ENCODE measurements at places on chromosomes 13 and 19. TPM values are rescaled to one million over a fixed set of nuclear protein-coding genes. Genes with fewer than 3 reads are reported as not detected.

GRCh38 chr13:91245288-91245687 lies 102.2 kb upstream of the MIR17HG start:
- no peaks in the 10 kb centered on the region for H3K36me3 ChIP-seq
- no peak overlapping the region for H3K4me3 ChIP-seq
- H3K27ac ChIP-seq: no peak overlapping the region
- no peaks in the 10 kb centered on the region for H3K4me1 ChIP-seq

- peak overlapping the region; percentile 85 for H3K27ac ChIP-seq
- H3K27me3 ChIP-seq: no peaks in the 10 kb centered on the region
- peak overlapping the region; percentile 59 for H3K4me3 ChIP-seq
Measured at GRCh38 chr13:31201341-31202031, 1.7 kb downstream of the B3GLCT start.

GRCh38 chr13:52405767-52406494 lies at the start of gene THSD1:
THSD1 (minus strand) TSS chr13:52406172; CDS start chr13:52402600, 3,572 bp downstream.
- peak within 1 kb of the TSS; percentile 58 for H3K4me3 ChIP-seq
- peaks cover 4% of the 10 kb centered on the region for H3K36me3 ChIP-seq
- peaks cover 2% of the 10 kb centered on the region for H3K27me3 ChIP-seq
- peak within 1 kb of the TSS; percentile 76 for H3K27ac ChIP-seq

Gene CLC
- 1.2 TPM for total RNA-seq

DNA sequence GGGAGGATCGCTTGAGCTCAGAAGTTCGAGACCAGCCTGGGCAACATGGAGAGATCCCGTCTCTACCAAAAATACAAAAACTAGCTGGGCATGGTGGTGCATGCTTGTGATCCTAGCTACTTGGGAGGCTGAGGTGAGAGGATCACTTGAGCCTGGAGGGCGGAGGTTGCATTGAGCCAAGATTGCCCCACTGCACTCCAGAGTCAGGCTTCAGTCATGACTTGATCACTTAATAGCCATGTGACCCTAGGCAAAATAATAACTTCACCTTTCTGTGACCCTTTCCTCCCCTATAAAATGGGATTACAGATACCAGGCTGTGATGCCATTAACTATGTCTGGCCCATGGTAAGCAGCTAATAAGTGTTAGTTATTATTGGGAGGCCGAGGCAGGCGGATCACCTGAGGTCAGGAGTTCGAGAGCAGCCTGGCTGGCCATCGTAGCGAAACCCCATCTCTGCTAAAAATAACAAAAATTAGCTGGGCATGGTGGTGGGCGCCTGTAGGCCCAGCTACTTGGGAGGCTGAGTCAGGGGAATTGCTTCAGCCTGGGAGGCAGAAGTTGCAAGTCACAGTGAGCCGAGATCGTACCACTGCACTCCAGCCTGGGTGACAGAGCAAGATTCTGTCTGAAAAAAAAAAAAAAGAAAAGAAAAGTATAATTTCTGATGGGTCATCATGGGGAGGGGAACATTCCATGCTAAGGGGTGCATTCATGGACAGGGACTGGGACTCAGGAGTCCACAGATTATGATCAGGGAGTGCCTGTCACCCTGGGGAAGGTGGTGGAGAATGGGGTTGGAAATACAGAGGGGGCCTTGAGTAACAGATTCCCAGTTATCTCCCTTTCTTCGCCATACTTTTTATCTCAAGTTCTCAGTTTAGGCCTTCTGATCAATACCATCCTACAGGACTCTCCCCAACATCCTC lies 15.5 kb downstream of the TPM4 start:
- no peaks in the 10 kb centered on the region for H3K27me3 ChIP-seq
- H3K4me3 ChIP-seq: no peak overlapping the region
- no peak for DNase-seq
- peaks cover 92% of the 10 kb centered on the region for H3K36me3 ChIP-seq
- no peak overlapping the region for H3K27ac ChIP-seq
- peaks cover 15% of the 10 kb centered on the region for H3K4me1 ChIP-seq

GRCh38 chr19:11286312-11286974 lies 9.5 kb upstream of the TSPAN16 start:
- no peaks in the 10 kb centered on the region for H3K36me3 ChIP-seq
- no peaks in the 10 kb centered on the region for H3K27me3 ChIP-seq
- DNase-seq: peak; percentile 69

- peak overlapping the region; percentile 69 for H3K4me3 ChIP-seq
- H3K27me3 ChIP-seq: peaks cover 66% of the 10 kb centered on the region
- peak overlapping the region; percentile 77 for H3K27ac ChIP-seq
- peaks cover 42% of the 10 kb centered on the region for H3K4me1 ChIP-seq
- peak; percentile 70 for DNase-seq
Measured at GRCh38 chr13:21673789-21674489, 3.1 kb downstream of the FGF9 start.

DNA sequence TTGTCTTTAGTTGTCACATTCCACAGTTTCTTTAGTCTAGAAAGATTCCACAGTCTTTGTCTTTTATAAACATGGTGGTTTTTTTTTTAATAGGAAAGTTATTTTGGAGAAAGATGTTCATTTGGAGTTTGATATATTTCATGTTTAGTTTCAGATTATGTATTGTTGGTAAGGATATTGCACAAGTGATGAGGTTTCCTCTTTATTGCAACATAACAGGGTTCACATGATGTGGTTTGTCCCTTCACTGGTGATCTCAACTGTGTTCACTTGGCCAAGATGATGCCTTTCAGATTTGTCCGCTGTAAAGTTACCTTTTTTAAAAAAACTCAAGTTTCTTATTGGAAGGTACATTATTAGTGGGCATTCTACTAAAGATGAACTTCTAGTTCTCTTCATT lies 3.2 kb downstream of the ZNF230 start:
- peaks cover 9% of the 10 kb centered on the region for H3K4me1 ChIP-seq
- H3K36me3 ChIP-seq: peaks cover 38% of the 10 kb centered on the region
- no peak overlapping the region for H3K4me3 ChIP-seq
- peaks cover 2% of the 10 kb centered on the region for H3K27me3 ChIP-seq
- H3K27ac ChIP-seq: no peak overlapping the region

Gene KANK3
- 12.4 TPM for total RNA-seq

Gene SNRNP70
- 157 TPM for total RNA-seq

Gene ZNF729
- total RNA-seq: 0.04 TPM

DNA sequence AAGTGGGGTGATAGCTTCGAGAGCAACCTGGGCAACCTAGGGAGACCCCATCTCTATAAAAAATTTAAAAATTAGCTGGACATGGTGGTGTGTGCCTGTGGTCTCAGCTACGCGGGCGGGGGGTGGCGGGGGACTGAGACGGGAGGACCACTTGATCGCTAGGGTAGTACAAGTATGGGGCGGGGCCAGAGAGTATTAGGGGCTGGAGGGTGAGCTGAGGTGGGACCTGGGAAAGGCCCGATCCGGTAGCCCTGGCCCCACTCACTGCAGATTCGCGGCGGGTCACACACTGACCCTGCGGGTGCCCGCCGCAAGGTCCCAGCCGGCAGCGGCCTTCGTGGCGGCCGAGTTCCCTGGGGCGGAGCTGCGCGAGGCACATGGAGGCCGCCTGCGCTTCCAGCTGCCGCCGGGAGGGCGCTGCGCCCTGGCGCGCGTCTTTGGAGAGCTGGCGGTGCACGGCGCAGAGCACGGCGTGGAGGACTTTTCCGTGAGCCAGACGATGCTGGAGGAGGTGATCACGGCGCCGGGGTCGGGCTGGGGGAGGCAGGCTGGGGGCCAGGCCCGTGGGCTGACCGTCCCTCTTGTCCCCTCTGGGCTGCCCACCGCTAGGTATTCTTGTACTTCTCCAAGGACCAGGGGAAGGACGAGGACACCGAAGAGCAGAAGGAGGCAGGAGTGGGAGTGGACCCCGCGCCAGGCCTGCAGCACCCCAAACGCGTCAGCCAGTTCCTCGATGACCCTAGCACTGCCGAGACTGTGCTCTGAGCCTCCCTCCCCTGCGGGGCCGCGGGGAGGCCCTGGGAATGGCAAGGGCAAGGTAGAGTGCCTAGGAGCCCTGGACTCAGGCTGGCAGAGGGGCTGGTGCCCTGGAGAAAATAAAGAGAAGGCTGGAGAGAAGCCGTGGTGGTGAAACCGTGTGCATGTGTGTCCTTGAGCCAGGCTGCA lies 2.0 kb upstream of the ARHGAP45 start:
- no peaks in the 10 kb centered on the region for H3K36me3 ChIP-seq
- no peak overlapping the region for H3K4me3 ChIP-seq
- H3K27ac ChIP-seq: no peak overlapping the region
- H3K27me3 ChIP-seq: peaks cover 65% of the 10 kb centered on the region
- peak; percentile 72 for DNase-seq

Gene ZNF429
- 12.9 TPM for total RNA-seq

Gene ELSPBP1
- not detected for total RNA-seq

Gene ZNF470
- total RNA-seq: 5.5 TPM

Gene ZSCAN4
- not detected for total RNA-seq

DNA sequence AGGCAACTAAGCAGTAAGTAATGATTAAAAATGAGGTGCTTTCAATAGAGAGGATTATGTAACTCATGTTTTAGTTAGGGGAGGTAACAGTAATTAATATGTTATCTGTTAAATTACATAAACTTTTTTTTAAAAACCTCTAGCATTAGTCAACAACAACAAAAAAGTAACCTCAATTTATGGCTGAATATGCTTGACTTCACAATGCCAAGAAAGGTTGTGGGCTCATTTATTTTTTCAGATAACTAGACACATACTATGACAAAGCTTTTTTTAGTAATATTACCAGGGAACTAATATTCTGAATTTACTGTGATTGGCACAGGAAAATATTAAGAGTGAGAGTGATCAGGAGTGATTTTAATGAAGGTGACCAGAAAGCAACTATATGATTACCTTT lies 54.9 kb downstream of the KCNRG start:
- peaks cover 4% of the 10 kb centered on the region for H3K36me3 ChIP-seq
- no peaks in the 10 kb centered on the region for H3K27me3 ChIP-seq
- no peak for DNase-seq
- H3K4me3 ChIP-seq: no peak overlapping the region
- no peak overlapping the region for H3K27ac ChIP-seq

Gene ZNF761
- 9.9 TPM for total RNA-seq

DNA sequence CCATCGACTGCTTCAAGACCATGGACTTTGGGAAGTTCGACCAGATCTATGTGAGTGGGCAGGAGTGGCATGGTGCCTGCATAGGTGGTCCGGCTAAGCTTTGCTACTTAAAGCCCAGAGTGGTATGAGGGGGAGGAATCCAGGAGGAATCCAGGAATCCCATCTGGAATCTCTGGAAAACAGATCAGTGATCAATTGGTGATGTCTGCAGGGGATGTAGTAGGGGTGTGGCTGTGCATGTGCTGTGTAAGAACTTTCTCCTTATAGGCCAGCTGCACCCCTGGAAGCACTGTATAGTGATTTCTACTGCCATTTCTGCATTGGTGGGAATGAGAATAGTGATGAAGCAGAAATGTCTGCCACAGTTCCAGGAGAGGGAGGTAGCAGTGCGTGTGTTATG lies 23.6 kb downstream of the PNPLA6 start:
- no peak overlapping the region for H3K27ac ChIP-seq
- H3K4me1 ChIP-seq: no peaks in the 10 kb centered on the region
- DNase-seq: no peak

GRCh38 chr19:54254195-54254906 lies 2.7 kb downstream of the LILRB5 start:
- no peaks in the 10 kb centered on the region for H3K36me3 ChIP-seq
- no peaks in the 10 kb centered on the region for H3K4me1 ChIP-seq
- DNase-seq: no peak
- H3K4me3 ChIP-seq: no peak overlapping the region

Gene SPART
- 78.7 TPM for total RNA-seq

Gene CRX
- not detected for total RNA-seq

Gene MBD3L3
- not detected for total RNA-seq

DNA sequence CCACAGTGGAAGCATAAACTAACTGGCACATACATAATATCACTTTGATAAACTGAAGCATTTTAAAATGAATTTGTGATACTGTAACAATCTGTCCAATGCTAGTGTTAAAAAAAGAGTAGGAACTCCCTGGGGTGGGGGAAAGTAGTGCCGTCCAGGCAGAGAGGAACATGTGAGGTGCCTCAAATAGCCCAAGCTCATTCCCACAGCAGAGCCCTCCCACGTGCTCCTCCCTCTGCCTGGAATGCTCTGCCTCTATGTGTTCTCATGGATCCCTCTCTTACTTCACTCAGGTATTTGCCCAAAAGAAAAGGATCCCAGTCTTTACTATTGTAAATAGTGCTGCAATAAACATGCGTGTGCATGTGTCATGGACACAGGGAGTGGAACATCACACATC lies 188.1 kb downstream of the NHLRC3 start:
- H3K36me3 ChIP-seq: no peaks in the 10 kb centered on the region
- H3K4me3 ChIP-seq: no peak overlapping the region
- H3K27me3 ChIP-seq: no peaks in the 10 kb centered on the region
- peak; percentile 26 for DNase-seq
- H3K27ac ChIP-seq: no peak overlapping the region

DNA sequence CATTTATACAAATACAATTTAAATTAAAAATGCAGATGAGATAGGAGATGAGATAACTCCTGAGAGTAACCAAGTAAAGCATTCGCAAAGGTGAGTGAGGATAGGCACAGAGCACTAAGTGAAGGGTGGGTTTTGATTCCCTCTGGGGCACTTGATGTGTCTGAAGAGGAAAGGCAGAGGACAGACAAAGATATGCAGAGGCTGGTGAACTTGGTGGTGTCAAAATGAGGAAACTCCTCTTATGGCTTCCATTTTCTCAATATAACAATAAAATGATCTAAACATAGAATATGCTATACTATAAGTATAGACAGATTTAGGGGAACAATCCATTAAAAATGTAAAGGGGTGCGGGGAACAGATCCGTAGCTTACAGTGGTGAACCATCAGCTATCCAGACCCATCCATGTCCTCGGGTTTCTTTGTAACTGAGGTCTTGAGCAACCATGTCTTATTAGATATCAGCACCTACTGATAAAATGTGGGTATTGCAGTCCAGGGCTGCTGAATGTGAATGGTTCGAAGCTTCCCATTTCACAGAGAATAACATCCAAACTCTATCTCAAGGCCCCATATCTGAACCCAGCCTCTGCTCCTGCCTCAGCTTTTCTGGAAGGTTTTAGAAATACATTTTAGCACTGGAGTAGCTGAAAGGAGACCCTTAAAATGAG lies 73.9 kb upstream of the SLC10A2 start:
- H3K36me3 ChIP-seq: no peaks in the 10 kb centered on the region
- H3K27me3 ChIP-seq: no peaks in the 10 kb centered on the region
- DNase-seq: peak; percentile 21
- no peaks in the 10 kb centered on the region for H3K4me1 ChIP-seq
- H3K27ac ChIP-seq: no peak overlapping the region

GRCh38 chr19:51651216-51651846 lies 4.7 kb upstream of the SIGLEC14 start:
- H3K4me1 ChIP-seq: no peaks in the 10 kb centered on the region
- peaks cover 2% of the 10 kb centered on the region for H3K27me3 ChIP-seq
- peak; percentile 24 for DNase-seq
- H3K4me3 ChIP-seq: no peak overlapping the region

Gene CD70
- 1.4 TPM for total RNA-seq

Gene B9D2
- total RNA-seq: 1.7 TPM

Gene C19orf33
- 0.66 TPM for total RNA-seq

DNA sequence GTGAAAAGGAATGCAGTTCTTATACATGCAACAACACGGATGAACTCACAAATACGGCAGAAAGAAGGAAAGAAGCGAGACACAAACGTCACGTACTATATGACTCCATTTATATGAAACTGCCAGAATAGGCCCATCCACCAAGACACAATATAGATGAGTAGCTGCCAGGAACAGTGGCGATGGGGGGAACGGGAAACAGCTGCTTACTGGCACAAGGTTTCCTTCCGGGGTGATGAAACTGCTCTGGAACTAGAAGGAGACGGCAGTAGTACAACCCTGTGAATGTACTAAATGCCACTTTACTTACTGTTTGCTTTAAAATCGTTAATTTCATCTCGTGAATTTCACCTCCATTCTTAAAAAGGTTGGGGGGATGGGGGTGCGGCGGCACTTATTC lies 28.9 kb downstream of the MLLT1 start:
- H3K27me3 ChIP-seq: no peaks in the 10 kb centered on the region
- peaks cover 13% of the 10 kb centered on the region for H3K36me3 ChIP-seq
- H3K27ac ChIP-seq: no peak overlapping the region
- no peak for DNase-seq
- H3K4me3 ChIP-seq: no peak overlapping the region
- H3K4me1 ChIP-seq: no peaks in the 10 kb centered on the region

Gene ZNF708
- 10.5 TPM for total RNA-seq

Data from muscle of leg (tissue), 16 donors.